ENCODE measurements at places on chromosomes 11 and 22.

- DNase-seq, result no peak
Observed at GRCh38 chr11:14789879-14790484, 102.0 kb downstream of the CYP2R1 start.

DNA sequence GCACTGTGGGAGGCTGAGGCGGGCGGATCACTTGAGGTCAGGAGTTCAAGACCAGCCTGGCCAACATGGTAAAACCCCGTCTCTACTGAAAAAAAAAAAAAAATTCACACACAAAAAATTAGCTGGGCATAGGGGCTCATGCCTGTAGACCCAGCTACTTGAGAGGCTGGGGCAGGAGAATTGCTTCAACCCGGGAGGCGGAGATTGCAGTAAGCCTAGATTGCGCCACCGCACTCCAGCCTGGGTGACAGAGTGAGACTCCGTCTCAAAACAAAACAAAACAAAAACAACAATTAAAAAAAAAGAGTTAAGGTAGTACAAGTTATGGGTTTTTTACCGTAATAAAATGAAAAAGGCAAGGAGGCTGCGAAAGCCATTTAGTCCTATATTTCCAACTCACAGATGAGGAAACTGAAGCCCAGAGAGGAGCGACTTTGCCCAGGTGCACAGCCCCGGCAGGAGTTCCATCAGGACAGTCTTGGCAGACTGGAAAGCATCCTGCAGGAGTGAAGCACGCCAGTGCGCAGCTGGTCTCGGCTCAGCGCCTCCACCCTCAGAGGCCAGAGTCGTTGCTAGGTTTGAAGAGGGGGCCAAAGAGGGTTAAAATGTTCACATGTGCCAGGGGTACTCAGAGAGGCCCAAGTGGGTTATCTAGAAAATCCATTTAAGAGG lies 3.8 kb upstream of the FADS3 start:
- no peak for DNase-seq

- DNase-seq, result no peak
Observed at GRCh38 chr11:46541593-46542371, 52.0 kb downstream of the AMBRA1 start.

- no peak for DNase-seq
Observed at GRCh38 chr22:44369293-44369661, 56.5 kb upstream of the SHISAL1 start.

- DNase-seq, result no peak
Observed at GRCh38 chr22:24338726-24339451, 68.3 kb downstream of the SPECC1L start.
